ENCODE measurements at places on chromosomes 1 and 21. TPM values are rescaled to one million over a fixed set of nuclear protein-coding genes. Genes with fewer than 3 reads are reported as not detected.

DNA sequence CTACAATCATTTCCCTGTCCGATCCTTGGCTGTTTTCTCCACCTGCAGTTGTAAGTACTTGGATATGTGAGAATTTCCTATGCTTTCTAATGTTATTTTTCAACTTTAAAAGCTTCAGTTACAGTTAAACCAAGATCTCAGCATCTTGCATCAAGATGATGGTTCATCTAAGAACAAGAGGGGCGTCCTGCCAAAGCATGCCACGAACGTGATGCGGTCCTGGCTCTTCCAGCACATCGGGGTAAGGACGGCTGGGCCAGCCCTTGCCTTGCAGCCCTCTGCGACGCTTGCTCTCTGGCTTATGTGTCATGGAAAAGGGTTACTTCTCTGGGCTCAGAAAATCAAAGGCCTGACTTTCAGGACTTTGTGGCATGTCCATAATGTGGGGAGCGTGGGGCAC lies 46.8 kb downstream of the PKNOX1 start:
- DNase-seq = no peak

DNA sequence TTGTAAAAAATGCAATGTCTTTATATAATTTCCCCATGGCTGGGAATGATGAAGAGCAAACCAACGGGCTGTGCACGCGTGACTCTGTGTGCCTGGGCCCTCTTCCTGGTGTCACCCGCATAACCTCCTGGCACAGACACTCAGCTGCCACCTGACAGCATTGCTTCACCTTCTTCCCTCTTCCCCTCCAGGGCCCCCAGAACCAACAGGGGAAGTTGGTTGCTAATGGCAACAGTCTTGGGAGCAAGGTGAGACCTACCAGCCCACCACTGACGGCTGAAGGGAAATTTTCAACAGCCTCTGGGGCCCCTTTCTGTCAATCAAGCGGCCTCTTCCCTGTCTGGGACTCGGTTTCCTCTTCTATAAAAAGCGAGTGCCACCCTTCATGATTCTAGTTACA lies 33.2 kb downstream of the SSBP3 start:
- no peak for DNase-seq

The SLC19A2 gene
- 151 TPM for total RNA-seq

GRCh38 chr1:202958544-202959275 lies 598 bp upstream of the ADIPOR1 start:
- DNase-seq = no peak

The FNDC7 gene
- total RNA-seq = not detected

GRCh38 chr1:181001091-181001780 lies 21.4 kb downstream of the STX6 start:
- DNase-seq = no peak

DNA sequence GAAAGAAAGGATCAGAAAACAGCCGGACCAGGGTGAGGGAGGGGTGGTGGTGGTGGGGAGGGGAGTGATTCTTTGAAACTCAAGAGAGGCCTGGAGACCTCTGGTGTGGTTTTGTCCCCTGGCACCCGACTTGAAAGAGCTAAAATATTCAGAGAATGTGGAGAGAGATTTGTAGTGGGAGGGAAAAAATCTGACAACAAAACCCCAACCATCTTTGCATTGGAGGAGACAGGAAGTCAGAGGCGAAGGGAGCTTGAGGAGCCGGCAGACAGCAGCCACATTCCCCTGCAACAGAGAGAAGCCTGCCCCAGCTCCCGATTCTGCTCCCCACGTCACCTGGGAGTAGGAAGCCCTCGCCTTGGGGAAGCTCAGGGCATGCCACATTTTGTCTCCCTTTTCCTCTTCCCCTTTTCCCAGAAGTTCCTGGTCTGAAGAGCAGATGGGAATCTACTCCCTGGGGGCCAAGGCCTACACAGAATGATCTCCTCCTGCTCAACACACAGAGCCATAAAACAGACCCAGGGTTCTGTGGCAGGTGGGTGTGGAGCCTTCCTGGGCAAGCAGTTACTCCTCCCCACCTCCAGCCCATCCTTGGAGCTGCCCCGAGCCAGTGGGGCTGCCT lies 84.9 kb downstream of the ITPKB start:
- peak; percentile 5 for DNase-seq

The NEXN gene
- total RNA-seq = 541 TPM

- DNase-seq = no peak
Observed at GRCh38 chr1:232059726-232060374, 433.3 kb downstream of the DISC1 start.

DNA sequence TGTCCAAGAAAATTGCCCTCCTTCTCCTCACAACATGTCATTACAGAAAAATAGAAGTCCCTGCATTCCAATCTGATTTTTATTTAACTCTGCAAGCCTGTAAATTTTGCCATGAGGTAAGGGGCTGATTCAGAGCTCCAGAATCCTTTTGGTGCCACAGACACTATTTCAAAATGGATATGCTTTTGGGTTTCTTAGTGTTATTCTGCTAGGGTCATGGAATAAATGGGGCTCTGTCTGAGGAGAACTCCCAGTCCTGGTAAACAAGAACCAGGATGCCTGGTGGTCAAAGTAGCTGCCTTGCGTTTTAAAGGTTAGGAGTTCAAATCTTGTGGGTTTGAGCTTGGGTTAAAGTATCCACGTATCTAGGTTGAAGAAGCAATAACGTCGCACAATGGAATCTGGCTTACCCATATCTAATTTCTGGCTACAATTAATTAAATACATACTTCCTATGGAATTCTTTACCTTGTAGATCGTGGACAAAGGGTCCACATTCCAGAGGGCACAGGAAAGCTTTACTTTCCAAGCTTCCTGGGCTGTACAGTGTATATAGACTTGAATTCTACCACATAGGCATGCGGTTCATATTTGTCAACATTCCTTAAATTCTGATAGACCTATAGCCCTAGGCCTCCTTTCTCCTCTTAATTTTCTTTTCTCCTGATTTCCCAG lies 98.0 kb upstream of the CDC42BPA start:
- DNase-seq = no peak

The PTGER3 gene
- 0.28 TPM for total RNA-seq

DNA sequence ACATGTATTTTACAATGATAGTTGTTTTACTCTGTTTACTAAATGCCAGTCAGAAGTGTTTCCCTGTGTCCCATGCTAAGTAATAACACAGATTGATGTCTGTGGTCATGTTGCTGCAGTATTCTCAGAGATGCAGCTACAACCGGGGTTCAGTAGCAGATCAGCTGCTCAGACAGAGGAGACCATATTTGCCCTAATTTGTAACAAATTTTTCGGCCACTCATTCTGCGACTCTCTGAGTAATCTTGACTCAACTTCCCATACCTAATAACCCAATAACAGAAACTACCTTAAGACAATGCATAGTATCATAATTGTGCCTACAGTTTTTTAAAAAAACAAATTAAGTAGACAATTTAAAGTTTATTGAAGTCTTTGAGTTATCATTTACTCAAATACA lies 32.6 kb downstream of the NIBAN1 start:
- DNase-seq = no peak

GRCh38 chr1:119132179-119132578 lies 8.3 kb downstream of the WARS2 start:
- DNase-seq = no peak

GRCh38 chr1:80919426-80919825 lies 881.3 kb upstream of the ADGRL2 start:
- no peak for DNase-seq

The BGLAP gene
- total RNA-seq = 0.44 TPM

GRCh38 chr1:153429266-153430165 lies 13.2 kb downstream of the S100A7A start:
- no peak for DNase-seq

DNA sequence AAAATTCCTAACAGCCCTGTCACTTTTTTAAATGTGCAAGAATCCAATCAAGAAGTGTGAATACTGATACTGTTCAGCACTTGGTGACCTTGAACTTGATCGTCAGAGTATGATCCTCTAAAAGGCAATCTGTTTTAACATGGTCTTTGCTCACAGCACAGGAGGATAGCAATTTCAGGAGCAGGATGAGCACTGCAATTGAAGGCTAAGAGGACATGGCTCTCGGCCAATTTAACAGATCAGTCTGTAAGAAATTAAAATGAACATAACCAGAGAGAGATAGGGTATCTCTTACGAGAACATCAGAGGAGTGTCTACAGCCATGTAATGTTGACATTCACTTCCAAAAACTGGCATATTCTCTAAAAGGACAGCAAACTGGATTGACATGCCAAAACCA lies 243.1 kb downstream of the LTN1 start:
- no peak for DNase-seq

The SLC44A5 gene
- total RNA-seq = 2.2 TPM

DNA sequence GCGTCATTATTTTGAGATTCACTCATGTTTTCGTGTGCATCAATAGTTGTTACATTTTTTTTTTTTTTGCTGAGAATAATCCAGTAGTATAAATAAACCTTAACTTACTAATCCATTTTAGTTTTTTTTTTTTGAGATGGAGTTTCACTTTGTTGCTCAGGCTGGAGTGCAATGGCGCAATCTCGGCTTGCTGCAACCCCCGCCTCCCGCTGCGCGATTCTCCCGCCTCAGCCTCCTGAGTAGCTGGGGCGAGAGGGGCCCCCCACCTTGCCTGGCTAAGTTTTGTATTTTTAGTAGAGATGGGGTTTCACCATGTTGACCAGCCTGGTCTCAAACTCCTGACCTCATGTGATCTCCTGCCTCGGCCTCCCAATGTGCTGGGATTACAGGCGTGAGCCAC lies 66.0 kb downstream of the CTH start:
- no peak for DNase-seq

GRCh38 chr1:26410706-26411623 lies at the start of gene LIN28A:
Gene LIN28A (plus strand): TSS chr1:26410817. CDS start chr1:26410892, 75 bp downstream.
- no peak for DNase-seq

- no peak for DNase-seq
Observed at GRCh38 chr21:32240851-32241687, 37.8 kb downstream of the MIS18A start.

The TCP10L gene
- not detected for total RNA-seq

DNA sequence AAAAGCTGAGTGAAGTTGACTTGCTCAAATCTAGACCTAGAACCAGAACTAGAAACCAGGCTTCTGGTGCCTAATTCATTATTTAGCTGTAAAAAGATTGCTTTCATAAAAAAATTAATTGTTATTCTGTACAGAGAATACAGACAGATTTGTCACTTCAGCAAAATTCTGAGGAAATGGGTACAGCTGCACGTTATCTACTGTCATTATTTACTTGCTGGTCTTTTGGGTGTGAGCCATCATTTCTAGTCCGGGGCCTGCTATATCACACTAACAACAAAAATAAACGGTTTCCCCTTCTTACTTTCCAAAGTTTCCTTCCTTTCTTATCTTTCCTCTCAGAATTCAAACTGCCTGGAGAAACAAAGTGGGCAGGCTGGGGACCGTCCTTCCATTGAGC lies 68.3 kb downstream of the PTGER3 start:
- no peak for DNase-seq

The CSMD2 gene
- 0.02 TPM for total RNA-seq

GRCh38 chr21:38848187-38848609 lies 42.5 kb downstream of the ETS2 start:
- DNase-seq = no peak

DNA sequence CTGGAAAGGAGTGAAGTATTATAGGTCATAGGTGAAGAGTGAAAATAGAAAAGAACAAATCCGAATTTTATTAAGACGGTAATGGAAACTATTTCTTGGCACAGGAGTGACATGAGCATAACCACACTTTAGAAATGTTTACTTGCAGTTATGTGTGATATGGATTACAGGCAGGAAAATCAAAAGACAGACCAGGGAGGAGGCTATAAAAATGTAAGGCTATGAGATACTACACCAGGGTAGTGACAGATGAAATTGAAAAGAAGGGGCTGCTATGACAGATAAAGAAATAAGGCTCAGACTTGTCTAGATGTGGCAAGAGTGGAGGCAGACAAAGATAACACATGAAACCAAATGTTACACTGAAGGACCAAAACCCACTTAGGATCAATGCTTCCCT lies 31.7 kb downstream of the GPATCH2 start:
- DNase-seq = no peak

The ADCY10 gene
- total RNA-seq = 0.54 TPM

All from psoas muscle (tissue), 8 donors.